Thoracic aorta (tissue), 2 donors: ENCODE measurements at places on chromosomes 7 and 10.

GRCh38 chr10:99528494-99529441 lies 4.0 kb upstream of the NKX2-3 start:
- DNase-seq, result no peak

GRCh38 chr7:144534655-144535395 lies 131.3 kb upstream of the NOBOX start:
- no peak for DNase-seq

DNA sequence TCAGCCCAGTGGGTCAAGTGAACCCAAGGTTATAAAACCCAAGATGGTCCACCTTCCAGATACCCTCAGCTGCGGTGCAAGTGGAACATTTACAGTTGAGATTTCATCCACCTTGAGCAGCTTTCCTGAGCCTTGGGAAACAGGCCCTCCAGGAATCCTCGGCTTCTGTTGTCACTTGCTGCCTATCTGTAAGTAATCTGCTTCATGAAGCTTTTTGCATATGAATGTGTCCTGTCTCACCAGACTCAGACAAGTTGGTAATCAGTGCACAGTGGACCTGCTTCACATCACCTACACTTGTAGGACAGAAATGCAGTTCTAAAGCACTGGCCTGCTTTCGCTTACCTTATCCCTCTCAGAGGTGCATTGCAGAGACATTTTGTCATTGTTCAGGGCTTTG lies 80.3 kb downstream of the FAM185A start:
- DNase-seq, result no peak

DNA sequence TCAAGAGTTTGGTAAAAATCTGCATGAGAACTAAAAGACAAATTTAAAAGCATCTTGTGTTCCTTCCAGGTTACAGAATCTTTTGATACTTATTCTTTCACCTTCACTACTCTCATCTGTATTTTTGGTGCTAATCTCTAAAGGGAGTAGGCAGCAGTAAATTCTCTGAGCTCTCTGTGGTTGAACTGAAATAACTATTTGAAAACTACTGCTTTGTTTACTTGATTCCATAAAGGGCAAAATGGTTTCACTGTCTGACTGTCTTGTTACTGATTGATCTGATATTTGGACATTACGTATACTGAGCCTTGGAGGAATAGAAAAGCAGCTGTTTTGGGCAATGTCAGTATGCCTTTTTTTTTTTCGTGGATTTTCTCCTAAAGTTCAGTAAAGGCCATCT lies 103.3 kb downstream of the CHRM2 start:
- no peak for DNase-seq

DNA sequence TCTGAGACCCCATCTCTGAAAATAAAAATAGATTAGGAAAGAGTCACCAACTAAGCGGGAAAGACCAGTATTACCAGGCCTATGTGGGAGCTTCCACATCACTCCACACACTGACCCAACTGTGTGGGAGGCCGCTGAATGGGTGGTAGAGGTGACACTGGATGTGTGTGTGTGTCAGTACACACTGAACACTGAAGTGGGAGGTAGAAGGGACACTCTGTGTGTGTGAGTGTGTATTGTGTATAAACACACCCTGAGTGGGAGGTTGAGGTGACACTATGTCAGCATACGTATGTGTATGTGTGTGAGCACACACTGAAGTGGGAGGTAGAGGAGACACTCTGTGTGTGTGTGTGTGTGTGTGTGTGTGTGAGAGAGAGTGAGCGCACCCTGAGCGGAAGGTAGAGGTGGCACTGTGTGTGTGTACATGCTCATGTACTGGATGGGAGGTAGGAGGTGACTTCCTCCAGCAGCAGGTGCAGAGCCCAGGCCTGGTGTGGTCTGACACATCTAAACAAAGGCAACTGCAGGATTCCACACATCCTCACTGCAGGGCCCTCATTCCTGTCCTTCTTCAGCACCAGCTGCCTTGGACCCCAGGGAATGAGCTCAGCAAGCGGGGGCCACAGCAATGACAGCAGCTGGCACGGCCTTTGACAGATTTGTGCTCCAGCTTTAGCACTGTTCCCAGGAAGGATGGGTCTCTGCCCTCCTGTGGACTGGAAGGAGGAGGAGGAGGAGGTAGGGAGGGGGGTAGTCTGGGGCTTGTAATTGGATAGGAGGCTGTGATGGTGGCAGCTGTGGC lies 26.5 kb upstream of the RBM20 start:
- DNase-seq, result no peak

GRCh38 chr7:158811461-158811860 lies 17.8 kb downstream of the ESYT2 start:
- no peak for DNase-seq

GRCh38 chr7:118626739-118627138 lies 402.2 kb downstream of the ANKRD7 start:
- no peak for DNase-seq

- DNase-seq, result no peak
Observed at GRCh38 chr7:101669307-101669706, 40.2 kb upstream of the MYL10 start.

- no peak for DNase-seq
Observed at GRCh38 chr7:31938650-31939049, 131.6 kb downstream of the PDE1C start.

GRCh38 chr10:119201233-119201632 lies 6.1 kb upstream of the GRK5 start:
- no peak for DNase-seq

DNA sequence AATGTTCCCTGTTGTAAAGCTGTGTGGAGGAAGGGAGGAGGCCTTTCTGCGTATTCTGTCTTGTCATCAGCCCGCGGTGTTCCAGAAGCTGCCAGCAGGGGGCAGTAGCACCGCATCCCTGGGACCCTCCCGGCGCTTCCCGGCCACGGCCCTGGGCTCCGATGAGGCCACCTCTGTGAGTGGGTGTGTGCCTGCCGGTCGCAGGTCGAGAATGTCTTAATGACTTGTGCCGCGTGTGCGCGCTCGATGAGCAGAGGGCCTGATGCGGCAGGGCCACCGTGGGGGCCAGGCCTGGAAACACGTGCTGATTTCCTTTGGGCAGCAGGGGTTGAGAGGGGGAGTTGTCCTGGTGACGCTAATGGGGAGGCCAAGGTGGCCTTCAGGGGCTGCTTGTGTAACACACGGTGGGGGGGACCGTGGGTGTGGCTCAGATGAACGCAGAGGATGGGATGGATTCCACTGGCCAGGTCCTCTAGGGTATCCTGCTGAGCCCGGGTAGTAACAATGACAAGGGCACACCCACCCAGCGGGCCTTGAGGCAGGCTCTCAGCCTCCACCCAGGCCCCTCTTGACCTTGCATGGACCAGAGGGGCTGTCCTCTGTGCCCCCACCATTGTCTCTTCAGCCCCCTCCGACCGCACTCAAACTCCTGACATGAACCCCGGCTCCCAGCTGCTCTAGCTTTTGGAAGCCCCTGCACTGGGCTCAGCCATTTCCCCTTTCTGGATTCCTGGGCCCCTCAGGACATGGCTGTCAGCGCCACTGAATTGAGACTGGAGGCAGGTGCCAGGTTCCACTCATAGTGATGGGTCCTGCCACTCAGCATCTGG lies 135.9 kb upstream of the PODXL start:
- DNase-seq, result no peak

DNA sequence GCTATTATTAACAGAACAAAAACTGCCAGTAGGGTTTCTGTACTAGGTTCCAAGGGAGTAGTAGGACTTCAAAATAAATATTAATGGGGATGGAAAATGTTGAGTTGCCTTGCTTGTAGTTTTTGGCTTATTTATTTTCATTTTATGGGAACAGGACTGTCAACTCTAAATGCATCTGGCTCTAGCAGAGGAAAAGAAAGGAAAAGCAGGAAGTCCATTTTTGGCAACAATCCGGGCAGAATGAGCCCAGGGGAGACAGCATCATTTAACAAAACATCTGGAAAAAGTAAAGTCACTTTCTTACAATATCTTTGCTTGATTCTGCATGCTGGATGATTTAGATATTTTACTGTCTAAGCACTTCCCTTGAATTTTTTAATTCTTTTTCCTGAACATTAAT lies 69.4 kb downstream of the NOC3L start:
- no peak for DNase-seq

DNA sequence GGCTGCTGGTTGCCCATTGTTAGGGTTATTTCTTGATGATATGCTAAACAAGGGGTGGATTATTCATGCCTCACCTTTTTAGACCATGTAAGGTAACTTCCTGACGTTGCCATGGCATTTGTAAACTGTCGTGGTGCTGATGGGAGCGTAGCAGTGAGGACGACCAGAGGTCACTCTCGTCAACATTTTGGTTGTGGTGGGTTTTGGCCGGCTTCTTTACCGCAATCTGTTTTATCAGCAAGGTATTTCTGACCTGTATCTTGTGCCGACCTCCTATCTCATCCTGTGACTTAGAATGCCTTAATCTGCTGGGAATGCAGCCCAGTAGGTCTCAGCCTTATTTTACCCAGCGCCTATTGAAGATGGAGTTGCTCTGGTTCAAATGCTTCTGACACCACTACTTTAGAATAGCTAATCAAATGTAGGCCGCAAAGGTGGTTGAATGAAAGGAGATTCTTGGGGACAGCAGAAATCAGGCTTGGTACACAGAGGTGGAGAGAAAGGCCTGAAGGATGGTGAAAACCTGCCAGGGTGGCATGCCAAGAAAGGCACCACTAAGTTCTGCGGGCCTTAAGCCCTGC lies 17.9 kb upstream of the SMO start:
- DNase-seq, result no peak

- DNase-seq, result no peak
Observed at GRCh38 chr10:33817605-33818004, 483.1 kb upstream of the NRP1 start.

- no peak for DNase-seq
Observed at GRCh38 chr7:137932881-137933269, 69.0 kb downstream of the CREB3L2 start.
